Cardiac muscle cell (in vitro differentiated cells and primary cell): ENCODE measurements at places on chromosomes 4 and X.

DNA sequence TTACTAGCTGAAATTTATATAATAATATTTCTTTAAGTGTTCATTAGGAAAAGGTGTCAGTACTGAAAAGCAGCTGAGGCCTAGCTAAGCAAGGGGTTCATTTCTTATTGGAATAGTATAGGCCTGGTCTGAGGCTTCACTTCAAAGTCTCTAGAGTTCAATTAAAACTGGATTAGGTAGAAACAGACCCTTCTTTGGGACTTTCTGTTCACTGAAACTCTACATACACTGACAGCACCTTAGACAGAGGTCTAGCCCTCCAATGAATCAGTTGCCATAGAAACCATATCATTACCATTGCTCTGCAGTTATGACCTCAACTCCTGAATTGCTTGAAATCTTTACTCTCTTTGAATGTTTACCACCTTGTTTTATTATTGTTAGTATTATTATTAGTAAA lies 86.4 kb upstream of the MAB21L2 start:
- DNase-seq, result peak; percentile 3

- DNase-seq, result peak; percentile 40
These were observed 134.2 kb downstream of the PWWP3B start for GRCh38 chrX:106302304-106302703.

DNA sequence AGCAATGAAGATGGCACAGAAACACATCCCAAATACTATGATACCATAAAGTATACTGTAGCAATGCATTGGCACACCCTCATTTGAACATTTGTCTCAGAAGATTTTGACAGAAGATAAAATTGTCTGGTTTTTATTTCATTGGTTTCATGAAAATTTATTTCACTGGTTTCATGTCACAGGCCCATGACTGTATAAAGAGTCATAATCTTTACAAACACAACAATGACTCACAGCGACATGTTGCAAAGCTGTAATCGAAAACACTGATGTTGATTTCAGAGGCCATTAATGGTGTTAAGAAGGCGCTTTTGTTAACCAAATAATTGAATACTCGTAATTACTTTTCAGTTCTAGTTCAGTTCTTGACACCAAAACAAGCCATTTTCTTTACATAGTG lies 8.1 kb upstream of the DTHD1 start:
- no peak for DNase-seq

DNA sequence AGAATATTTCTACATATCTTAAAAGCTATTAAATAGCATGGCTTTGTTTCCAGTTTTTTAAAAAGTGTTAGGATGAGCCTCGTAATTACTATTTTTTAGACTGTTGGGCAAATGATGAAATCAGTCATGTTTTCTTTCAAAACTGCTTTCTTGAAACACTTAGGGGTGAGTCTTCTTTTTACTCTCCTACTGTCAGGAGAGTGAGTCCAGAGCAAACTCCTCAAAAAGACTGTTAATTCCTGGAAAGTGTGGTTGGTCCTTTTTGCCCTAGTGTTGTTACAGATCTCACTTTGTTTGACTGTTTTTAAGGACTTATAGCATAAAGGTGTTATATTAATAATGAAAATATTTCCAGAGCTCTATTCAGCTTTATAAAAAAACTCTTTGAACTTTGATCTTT lies 6.3 kb downstream of the GSTCD start:
- DNase-seq, result no peak

- no peak for DNase-seq
These were observed 24.5 kb downstream of the ELF4 start for GRCh38 chrX:130085551-130086446.

- no peak for DNase-seq
These were observed 54.7 kb upstream of the LAS1L start for GRCh38 chrX:65589304-65589703.

DNA sequence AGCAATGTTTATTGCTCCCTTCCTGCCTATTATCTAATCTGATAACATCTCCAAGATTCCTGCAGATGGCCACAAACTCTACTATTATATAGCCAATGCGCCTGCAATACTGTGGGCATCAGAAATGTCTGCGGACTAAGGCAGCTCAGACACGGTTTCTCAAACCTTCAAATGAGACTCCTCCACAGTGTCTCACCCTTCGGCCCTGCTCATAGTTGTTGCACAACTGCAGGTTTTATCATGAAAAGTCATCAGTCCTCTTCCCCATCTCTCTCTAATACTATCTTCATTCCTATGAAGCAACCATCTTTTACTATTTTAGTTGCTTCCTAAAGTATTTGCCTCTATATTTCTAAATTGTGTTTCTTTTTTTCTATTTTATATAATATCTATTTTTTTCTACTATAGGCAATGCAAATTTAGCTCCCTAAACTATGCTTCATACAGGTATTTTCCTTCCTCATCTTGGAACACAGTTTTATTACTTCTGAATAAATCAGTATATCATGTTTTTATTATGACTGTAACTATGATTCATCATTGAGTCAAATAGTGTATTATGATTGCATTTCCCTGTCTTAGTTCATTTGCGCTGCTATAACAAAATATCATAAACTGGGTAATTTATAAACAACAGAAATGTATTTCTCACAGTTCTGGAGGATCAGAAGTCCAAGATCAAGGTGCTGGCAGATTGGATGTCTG lies 129.7 kb upstream of the EDNRA start:
- DNase-seq, result peak; percentile 36

GRCh38 chrX:47321386-47321785 lies 49.0 kb upstream of the ZNF157 start:
- DNase-seq, result peak; percentile 64

DNA sequence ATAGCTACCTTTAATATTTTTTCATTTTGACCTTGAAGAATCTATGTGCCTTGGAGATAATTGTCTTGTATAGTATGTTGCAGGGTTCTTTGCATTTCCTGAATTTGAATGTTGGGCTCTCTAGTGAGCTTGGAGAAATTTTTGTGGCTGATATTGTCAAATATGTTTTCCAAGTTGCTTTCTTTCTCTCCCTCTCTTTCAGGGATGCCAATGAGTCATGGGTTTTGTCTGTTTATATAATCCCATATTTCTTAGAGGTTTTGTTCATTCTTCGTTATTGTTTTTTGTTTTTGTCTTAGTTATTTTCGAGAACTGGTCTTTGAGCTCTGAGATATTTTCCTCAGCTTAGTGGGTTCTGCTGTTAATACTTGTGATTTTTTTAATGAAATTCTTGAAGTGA lies 20.7 kb downstream of the RAB40AL start:
- no peak for DNase-seq
